ENCODE measurements at places on chromosomes 5 and 9.

DNA sequence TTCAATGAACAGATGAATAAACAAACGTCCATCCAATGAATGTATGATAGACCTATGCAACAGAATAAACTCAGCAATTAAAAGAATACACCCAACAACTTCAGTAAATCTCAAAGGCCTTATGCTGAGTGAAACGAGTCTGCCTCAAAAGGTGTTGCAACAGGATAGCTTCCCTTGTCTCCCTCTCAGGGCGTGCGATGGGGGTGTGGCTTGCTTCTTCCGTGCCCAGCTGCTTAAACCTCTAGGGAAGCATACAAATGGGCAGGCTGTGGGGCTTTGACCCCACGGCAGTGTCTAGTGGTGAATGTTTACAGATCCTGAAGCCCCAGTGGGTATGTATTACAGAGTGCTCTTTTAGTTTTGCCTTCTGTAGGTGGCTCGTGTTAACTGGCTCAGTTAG is 87.0 kb upstream of the CCL21 start:
- DNase-seq: no peak

GRCh38 chr9:14819183-14819582 is 91.0 kb downstream of the FREM1 start:
- no peak for DNase-seq

DNA sequence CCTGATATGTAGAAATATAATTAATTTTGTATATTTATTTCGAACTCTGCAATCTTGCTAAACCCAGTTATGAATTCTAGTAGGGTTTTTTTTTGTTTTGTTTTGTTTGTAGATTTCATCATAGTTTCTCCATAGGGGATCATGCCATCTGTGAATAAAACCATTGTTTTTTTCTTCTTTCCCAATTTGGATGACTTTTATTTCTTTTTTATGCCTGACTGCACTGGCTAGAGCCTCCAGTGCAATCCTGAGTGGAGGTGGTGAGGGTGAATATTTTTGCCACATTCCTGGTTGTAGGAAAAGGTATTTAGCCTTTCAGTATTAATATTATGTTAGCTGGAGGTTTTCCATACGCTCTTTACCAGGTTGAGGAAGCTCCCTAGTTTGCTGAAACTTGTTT is 70.0 kb upstream of the GFPT2 start:
- DNase-seq: no peak

DNA sequence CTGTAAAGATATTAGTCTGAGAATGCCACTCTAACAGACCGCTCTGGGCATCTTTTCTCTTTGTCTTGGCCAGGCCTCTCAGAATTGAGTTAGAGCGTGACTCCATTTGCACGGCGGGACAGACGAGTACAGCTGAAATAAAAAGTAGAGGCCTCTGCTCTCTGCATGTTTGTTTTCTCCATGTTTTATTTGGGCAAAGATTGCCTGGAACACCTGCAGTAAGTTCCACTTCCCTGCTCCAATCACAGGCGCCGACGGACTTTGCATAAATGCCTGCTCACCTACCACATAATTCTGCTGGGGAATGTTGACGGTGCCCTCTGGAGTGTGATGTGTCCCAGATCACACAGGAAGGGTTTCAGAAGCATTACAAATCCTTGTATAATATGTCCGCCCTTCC is 10.6 kb downstream of the SPOCK1 start:
- DNase-seq: no peak

DNA sequence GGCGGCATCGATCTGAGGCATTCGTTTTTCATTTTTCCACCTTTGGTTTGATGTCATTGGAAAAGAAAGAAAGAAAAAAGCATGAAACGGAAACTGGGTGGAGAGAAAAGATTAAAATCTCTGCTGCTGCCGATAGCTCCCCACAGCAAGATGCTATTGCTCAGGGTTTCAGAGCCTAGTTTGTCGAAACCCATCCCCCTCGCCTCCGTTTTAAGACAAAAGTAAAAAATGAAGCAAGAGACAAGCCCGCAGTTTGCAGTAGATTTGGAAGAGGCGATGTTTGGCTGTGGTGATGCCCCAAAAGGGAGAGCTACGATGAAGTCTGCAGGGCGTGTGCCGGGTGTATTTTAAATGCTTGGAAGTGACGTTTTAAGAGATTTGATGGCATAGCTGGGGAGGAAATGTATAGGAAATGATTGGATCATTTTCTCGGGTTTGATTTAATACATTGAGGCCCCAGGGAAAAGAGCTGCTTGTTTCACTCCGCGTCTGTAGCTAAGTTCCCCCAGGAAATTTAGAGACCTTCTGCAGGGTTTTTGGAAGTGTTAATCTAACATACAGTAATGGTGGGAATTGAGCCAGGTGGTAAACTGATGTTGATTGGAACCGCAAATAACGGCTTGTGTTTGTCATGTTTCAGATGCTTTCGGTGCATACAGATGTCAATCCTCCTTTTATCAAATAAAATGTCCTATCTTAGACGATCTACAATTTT is 909 bp downstream of the NDFIP1 start:
- no peak for DNase-seq

- DNase-seq: no peak
Measured at GRCh38 chr5:132227485-132228240, at the start of gene P4HA2. P4HA2 (minus strand) TSS chr5:132227853; CDS start chr5:132218626, 9,227 bp downstream.

GRCh38 chr5:65191554-65192135 is 290.1 kb downstream of the ADAMTS6 start:
- no peak for DNase-seq

GRCh38 chr5:163585206-163585605 is 79.8 kb downstream of the MAT2B start:
- DNase-seq: no peak

DNA sequence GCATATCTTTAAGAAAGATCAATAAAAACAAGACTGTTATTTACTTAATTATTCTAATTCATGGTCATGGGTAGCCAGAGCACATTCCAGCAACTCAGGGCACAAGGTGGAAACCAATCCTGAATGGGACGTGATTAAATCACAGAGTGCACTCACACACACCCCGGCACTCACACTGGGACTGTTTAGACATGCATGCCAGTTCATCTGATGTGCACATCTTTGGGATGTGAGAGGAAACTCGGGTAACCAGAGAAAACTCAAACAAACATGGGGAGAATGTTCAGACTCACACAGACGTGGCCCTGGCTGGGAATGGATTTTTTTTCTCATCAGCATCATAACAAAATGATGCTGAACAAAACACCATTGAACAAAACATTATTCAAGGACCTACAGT is 29.4 kb downstream of the SMAD5 start:
- no peak for DNase-seq

DNA sequence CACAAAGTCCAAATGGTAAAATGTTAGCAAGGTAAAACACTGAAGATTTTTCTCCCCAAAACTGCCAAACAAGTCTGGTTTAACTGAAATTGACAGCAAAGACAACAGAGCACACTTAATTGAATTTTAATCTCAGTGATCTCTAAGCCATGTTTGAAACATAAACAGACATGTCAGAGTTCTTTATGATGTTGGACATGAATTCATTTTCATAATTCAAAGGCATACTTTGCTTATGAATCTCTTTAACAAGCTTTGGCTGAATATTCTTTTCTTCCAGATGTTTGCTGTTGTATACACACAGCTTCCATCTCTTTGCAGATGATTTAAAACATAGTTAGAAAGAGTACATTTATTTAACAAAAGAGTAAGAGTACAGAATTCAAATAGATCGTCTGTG is 509.1 kb downstream of the RAB3C start:
- no peak for DNase-seq

DNA sequence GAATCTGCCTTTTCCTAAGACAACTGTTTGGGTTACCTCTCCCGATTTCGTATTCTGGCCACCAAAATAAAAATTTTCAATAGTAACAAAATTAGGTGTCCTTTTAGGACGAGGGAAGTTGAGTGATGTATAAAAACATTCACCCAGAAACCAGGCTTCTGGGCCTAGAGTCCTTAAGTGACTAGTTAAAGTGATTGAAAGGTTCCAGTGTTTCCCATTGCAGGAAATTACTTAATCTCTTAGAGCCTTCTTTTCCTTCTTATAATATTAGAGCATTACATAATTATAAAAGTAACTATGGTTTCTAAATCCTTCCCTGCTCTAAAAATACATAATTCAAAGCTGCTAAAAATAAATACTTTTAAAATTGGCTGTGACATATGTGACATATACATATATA is 7.3 kb downstream of the MCIDAS start:
- DNase-seq: no peak

- no peak for DNase-seq
Measured at GRCh38 chr9:89970701-89971100, 365.9 kb downstream of the GADD45G start.

- no peak for DNase-seq
Measured at GRCh38 chr5:66609615-66610014, 13.4 kb downstream of the MAST4 start.

DNA sequence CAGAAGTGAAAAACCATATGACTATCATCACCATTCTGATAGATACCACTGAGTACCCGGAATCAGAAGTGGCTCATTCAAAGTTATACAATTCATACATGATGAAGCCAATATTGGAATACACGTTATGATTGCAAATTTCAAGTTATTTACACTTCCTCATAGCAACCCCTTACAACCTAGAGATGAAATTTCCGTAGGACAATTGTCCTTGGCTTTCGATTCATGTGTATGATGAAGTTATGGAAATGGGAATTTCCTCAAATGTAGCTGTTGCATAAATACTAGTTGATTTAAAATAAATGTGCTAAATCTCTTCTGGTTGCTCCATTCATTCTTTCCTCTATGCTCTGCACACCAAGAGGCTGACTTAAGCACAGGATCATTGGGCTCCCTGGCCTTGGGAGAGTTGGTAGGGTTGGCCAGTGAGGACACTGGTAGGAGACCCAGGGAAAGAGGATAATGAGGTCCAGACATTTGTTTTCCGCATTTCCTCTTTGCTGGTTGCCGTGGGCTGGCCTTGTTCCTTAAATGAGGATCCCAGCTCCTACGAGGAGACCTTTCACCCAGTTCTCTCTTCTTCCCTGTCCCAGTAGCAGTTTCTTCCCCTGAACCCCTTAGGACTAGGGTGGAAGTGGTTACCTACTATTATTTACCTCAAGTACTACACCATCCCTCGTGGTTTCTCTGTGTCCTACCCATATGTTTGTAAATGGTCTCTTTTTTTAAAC is 90.3 kb downstream of the ZNF474 start:
- DNase-seq: no peak

- no peak for DNase-seq
Measured at GRCh38 chr9:134466869-134467616, 140.8 kb downstream of the RXRA start.

DNA sequence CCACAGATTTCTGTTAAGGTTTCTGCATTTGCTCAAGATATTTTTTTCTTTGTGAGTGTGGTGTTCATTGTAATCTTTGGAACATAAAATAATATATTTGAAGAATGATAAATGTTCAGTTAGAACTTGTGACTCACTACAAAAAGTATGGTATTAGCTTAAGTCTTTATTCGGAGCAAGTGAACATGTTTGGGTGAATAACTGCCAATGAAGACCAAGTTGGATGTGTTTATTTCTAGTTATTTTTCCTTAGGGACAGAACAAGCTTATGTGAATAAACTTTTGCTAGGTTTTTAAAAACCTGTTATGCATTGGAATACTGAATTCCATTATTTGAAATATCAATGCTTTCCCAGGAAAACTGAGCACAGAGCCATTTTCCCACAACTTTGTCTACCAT is 418.6 kb downstream of the SLCO4C1 start:
- DNase-seq: no peak

- no peak for DNase-seq
Measured at GRCh38 chr9:124139001-124139400, 118.7 kb upstream of the NEK6 start.

DNA sequence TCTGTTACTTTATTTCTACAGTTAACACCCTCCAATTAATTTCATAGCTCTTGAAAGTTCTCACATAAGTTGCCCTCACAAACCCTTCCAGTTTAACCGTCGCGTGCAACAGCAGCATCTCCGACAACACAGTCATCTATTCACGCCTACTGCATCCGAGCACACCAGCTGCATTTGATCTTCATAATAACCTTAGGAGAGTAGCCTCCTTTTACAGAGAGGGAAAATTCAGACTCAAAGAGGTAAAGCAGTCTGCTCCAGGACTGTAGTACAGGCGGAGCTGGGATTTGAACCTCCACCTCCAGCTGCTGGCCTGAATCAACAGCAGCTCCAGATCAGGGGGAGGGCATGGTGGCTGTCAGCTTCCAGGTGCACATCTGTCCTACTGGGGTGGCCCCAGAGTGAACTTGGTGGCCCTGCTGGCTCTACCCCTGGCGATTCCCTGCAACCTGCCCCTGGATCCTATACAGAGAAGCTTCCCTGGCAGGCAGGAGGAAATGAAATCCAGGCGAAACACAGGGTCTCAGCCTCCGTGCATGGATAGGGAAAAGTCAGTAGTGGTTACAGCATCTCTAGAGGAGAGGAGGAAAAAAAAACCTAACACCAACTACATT is 71.6 kb upstream of the UNC5A start:
- no peak for DNase-seq

DNA sequence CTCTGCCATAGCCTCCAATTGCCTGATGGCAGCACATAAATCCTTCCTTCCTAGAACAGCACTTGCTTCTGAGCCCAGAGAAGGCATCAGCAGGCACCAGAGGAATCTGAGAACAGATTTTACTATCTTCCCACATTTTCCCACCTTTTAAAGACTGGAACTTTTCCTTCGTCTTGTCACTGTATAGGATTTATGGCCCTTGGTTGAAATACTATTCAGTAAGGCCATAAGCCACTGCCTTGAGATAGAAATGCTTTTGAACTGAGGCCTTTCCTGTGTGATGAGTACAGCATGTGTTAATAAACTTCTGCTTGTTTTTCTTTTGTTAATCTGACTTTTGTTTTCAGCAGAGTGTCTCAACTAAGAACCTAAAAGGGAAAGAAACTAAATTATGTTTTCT is 84.3 kb downstream of the MRPS27 start:
- no peak for DNase-seq

DNA sequence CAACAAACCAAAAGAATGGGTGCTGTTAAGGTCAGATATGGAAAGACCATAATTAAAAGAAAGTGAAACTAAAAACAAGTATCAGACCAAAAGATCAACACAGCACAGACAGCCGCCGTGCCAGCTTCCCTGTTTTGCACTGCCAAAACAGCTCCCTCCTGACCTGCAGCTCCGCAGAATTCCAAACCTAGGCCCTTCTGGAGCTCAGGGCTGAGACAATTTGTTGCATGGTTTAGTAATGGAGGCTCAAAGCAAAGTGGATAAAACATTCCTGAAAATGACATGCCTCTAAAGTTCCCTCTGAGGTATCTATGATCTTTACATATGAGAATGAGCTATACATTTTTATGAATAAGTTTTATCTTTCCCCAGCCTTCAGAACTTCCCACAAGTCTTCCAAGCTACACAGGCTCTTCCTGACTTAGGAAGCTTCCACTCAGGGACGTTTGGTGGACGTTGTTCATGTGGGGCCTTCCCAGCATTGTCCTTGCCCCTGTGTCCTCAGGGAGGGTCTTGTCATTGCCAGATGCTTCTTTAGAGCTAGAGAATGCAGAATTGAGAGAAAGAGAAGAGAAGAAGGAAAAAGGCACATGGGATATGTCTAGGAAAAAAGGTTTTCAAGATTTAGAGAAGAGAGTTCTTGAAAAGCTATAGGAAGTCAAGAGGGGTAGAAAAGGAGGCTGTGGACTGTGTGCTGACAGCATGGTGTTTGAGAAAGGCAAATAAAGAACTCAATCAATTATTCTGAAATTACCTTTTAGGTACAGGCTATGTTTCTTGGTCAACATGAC is 28.4 kb upstream of the SSBP2 start:
- DNase-seq: peak; percentile 7

Data from stimulated activated CD4-positive, alpha-beta T cell treated with anti-CD3 and anti-CD28 coated beads, Interleukin-2, amount 100 ng/mL, for 4 hours (primary cell).